CD4-positive, alpha-beta T cell treated with Interferon alpha-2 for 1 hour (primary cell): ENCODE measurements at places on chromosomes 4 and X.

GRCh38 chr4:168293386-168293975, 25.1 kb downstream of the DDX60 start:
- no peak for DNase-seq

GRCh38 chr4:28228561-28229491, 1368.2 kb downstream of the STIM2 start:
- DNase-seq, result no peak

- no peak for DNase-seq
These were observed 16.1 kb upstream of the TBC1D14 start for GRCh38 chr4:6893449-6894085.

DNA sequence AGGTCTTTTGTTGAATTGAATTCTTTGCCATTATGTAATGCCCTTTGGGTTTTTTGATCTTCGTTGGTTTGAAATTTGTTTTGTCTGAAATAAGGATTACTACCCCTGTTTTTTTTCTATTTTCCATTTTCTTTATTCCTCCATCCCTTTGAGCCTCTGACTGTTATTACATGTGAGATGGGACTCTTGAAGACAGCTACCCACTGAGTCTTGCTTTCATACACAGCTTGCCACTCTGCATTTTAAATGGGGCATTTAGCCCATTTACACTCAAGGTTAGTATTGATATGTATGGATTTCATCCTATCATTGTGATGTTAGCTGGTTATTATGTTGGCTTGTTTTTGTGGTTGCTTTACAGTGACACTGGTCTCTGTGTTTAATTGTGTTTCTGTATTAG, 736.2 kb upstream of the GRID2 start:
- DNase-seq, result no peak

GRCh38 chr4:5804656-5805055, 88.2 kb downstream of the CRMP1 start:
- no peak for DNase-seq
